Panc1 (cell line): ENCODE measurements at places on chromosomes 5 and 9. TPM values are rescaled to one million over a fixed set of nuclear protein-coding genes. Genes with fewer than 3 reads are reported as not detected.

Gene ACSL6
- 0.18 TPM for total RNA-seq

Gene TUSC1
- 4.4 TPM for total RNA-seq

Gene LCN2
- 1.0 TPM for total RNA-seq

Gene FOXD4L5
- total RNA-seq: 0.08 TPM

Gene IL5
- not detected for total RNA-seq

Gene AIF1L
- total RNA-seq: 6.0 TPM

Gene ECSCR
- total RNA-seq: not detected

Gene PSAT1
- 71.8 TPM for total RNA-seq

Gene GCNT1
- 0.28 TPM for total RNA-seq

Gene MZB1
- total RNA-seq: 0.49 TPM

GRCh38 chr5:39370555-39371366 lies 6.5 kb upstream of the C9 start:
- no peaks in the 10 kb centered on the region for H3K27me3 ChIP-seq
- H3K27ac ChIP-seq: no peak overlapping the region
- no peaks in the 10 kb centered on the region for H3K36me3 ChIP-seq
- H3K4me3 ChIP-seq: no peak overlapping the region

GRCh38 chr5:137275083-137275482 lies 224.0 kb downstream of the SPOCK1 start:
- no peak overlapping the region for H3K27ac ChIP-seq

DNA sequence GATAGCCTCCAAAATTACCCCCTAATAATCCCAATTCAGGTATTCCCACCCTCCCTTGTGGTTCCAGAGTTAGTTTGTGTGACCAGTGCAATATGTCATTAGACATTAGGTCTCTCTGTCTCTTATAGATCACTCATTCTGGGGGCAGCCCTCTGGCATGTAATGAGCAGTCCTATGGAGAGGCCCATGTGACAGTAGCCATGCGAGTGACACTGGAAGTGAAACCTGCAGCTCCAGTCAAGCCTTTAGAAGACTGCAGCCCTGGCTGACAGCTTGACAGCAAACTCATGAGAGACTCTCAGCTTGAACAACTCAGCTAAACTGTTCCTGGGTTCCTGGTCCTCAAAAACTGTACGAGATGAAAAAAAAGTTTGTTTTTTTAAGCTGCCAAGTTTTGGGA lies 54.0 kb upstream of the HSPB3 start:
- no peak for DNase-seq
- H3K4me3 ChIP-seq: no peak overlapping the region
- H3K4me1 ChIP-seq: no peaks in the 10 kb centered on the region
- no peaks in the 10 kb centered on the region for H3K36me3 ChIP-seq
- no peaks in the 10 kb centered on the region for H3K27me3 ChIP-seq

DNA sequence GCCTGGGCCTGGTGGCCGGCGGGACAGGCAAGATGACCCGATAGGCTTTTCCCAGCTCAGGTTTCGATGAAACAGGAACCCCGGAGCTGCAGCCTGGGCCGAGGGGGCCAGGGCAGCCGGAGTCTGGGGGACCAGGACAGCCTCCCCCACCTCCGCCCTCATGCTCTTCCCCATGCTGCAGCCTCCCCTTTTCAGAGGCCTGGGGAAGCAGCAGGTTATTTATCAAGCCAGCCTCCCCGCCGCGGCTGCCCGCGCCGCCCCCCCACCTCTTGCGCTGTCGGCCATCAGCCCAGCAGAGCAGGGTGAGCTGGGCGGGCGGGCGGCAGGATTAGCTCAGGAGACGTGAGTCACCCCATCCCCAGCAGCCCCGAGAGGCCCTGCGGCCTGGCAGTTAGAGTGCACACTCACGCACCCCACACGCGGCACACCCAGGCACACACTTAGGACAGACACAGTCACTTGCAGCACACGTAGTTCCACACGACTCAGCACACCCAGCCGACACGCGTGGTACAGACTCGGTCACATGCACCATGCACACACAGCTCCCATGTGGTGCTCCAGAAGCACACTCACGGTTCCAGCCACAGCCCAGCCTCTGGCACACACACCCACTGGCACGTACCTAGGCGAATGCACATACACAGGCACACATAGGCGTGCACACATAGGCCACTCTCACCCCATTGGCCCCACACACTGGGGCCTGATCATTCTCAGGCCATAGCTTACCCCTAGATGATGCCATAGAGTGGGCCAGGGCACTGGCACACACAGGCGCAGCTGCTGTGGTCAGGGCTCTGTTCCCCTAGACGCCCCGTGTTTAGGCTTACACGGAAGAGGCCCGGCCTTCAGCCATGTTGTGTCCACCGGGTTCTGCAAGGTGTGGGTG lies 13.0 kb downstream of the CXXC5 start:
- no peaks in the 10 kb centered on the region for H3K36me3 ChIP-seq
- H3K4me3 ChIP-seq: no peak overlapping the region
- peak overlapping the region; percentile 99 for H3K27ac ChIP-seq
- H3K27me3 ChIP-seq: no peaks in the 10 kb centered on the region
- peaks cover 94% of the 10 kb centered on the region for H3K4me1 ChIP-seq
- DNase-seq: peak; percentile 55

DNA sequence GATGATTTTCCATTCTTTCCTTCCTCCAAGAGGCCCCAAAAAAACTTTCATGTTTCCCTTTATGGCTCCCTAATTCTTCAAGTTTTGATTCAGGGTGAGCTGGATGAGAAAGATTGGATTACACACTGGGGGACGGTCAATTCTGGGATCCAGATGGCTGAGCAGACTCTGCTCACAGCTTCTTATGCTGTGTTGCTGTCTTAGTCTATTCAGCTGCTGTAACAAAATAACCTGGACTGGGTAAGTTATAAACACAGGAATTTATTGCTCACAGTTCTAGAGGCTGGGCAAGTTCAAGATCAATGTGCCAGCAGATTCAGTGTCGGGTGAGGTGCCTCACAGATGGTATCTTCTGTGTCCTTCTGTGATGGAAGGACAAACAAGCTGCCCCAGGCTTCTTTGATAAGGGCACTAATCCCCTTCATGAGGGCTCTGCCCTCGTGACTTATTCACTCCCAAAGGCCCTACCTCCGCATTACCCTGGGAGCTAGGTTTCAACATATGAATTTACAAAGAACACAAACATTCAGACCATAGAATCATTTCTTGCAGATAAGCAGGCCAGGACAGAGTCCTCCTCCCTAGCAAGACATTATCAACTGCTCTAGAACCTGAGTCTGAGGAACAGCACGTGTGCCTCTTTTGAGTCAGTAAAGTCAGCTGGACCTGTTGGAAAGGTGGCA lies 23.1 kb upstream of the SMAD5 start:
- no peaks in the 10 kb centered on the region for H3K36me3 ChIP-seq
- no peak overlapping the region for H3K27ac ChIP-seq
- H3K4me1 ChIP-seq: no peaks in the 10 kb centered on the region
- DNase-seq: no peak
- no peak overlapping the region for H3K4me3 ChIP-seq

DNA sequence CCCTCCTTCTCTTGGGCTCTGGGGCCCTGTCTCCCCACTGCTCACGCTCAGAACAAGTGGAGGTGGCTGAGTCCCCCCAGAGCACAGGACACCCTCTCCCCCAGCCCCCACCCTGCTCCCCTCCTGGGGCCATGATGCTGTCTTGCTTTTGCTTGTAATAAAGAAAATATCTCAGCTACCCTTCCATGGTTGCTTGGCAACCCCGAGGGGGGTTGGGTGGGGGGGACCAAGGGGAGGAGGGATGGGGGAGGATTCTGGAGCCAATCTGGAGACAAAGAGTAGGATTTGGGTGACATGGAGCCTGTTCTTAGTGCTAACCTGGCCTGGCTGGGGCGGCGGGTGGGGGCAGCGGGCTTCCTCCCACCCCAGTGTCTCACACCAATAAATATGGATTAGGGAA lies 16.1 kb upstream of the CERCAM start:
- peaks cover 9% of the 10 kb centered on the region; the same call in 1 of the 2 replicates for H3K4me1 ChIP-seq
- DNase-seq: no peak
- no peaks in the 10 kb centered on the region for H3K36me3 ChIP-seq
- no peaks in the 10 kb centered on the region for H3K27me3 ChIP-seq
- no peak overlapping the region for H3K27ac ChIP-seq
- no peak overlapping the region for H3K4me3 ChIP-seq

DNA sequence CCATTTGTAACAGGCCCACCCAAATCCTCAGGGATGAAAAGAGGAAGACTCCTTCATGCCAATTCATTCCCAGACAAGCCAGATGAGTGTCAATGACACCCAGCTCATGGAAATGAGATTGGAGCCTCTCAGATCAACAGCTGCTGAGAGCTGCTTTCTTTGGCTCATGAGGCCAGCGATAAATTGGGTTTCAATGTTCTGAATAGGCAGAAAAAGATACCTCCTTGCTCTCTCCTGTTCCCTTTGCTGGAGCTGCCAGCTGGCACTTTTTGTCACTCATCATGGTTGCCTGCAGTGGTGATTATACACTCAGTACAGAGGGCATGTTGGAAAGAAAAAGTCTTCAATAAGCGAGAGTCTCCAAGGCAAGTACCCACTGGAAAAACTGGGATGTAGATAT lies 47.1 kb downstream of the SH3RF2 start:
- no peaks in the 10 kb centered on the region for H3K36me3 ChIP-seq
- no peak for DNase-seq
- H3K4me3 ChIP-seq: no peak overlapping the region
- peaks cover 47% of the 10 kb centered on the region for H3K4me1 ChIP-seq

DNA sequence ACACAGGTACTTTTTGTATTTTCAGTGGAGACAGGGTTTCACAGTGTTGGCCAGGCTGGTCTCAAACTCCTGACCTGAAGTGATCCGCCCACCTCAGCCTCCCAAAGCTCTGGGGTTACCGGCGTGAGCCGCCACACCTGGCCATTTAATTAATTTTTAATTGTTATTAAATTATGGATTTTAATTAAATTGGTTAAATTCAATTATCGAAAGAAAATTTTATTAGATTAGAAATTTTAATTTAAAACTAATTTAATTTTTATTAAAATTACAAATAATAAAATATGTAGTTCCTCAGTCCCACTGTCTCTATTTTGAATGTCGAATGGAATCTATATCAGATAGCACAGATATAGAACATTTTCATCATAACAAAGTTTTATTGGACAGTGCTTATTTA lies 416.5 kb downstream of the GABRG2 start:
- no peak overlapping the region for H3K4me3 ChIP-seq
- DNase-seq: no peak
- no peaks in the 10 kb centered on the region for H3K27me3 ChIP-seq
- H3K27ac ChIP-seq: no peak overlapping the region
- H3K4me1 ChIP-seq: no peaks in the 10 kb centered on the region
- H3K36me3 ChIP-seq: no peaks in the 10 kb centered on the region

- no peak overlapping the region; the same call in 1 of the 2 replicates for H3K27ac ChIP-seq
- no peaks in the 10 kb centered on the region for H3K36me3 ChIP-seq
- DNase-seq: no peak
- no peaks in the 10 kb centered on the region for H3K27me3 ChIP-seq
Observed at GRCh38 chr5:179061025-179061424, 852 bp downstream of the ZNF354C start.

DNA sequence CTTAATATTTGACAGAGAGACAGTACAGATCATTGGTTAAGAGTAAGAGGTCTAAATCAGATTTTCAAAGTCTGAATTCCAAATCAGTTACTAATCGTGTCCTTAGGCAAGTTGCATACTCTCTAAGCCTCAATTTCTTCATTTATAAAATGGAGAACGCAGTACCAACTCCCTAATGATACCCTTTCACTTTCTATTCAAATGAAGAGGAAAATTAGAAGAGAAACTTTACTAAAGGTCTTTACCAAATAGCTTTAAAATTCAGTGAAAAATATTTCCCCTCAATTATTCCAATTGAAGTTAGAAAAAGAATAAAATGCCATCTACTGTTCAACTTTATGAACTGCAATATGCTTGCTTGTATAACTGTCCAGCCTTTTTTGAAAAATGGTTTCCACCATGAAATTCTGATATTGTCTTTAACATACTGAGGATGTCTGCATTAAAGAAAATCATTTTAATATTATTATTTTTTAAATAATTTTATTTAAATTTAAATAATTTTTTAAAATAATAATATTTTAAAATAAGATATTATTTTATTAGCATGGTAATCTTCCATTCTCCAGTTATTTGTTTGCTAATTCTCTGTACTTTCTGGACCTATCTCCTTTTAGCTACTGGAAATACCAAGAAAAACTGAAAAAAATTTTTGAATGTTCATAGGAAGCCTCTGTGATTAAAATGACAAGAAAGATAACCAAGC lies 36.0 kb downstream of the POC5 start:
- H3K27ac ChIP-seq: no peak overlapping the region
- no peaks in the 10 kb centered on the region; the same call in 1 of the 2 replicates for H3K4me1 ChIP-seq
- H3K4me3 ChIP-seq: no peak overlapping the region
- DNase-seq: peak; percentile 17
- peaks cover 16% of the 10 kb centered on the region for H3K36me3 ChIP-seq
- H3K27me3 ChIP-seq: no peaks in the 10 kb centered on the region

DNA sequence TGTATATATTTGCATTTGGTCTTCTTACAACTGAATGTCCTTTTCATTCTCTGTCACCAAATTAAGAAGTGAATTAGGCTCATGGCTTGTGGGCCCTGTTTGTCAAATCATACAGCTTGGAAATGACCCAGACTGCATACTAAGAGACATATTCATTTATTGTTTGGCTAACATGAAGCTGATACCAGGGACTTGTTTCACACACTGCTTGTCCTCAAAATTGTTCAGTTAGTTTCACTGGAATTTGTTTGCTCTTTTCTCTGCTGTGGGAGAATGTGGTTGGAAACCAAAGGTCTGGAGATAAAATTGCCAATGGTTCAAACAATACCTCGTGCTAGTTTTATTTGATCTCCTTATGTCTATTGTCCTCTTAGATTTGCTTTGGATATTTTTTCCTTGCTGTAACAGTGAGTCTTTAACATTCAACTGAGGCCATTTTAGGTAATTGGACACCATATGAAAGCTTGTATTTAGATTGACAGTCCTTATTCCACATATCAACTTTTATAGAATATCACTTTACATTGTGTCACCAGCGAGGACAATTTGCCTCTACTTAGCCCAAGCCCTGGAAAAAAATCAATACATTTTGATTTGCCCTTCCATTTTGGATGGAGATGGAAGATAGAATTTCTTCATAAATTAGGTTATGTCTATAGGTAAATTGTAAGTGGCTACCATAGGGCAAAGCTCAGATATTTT lies 144.3 kb upstream of the MTAP start:
- no peak overlapping the region for H3K4me3 ChIP-seq
- peak overlapping the region; percentile 86 for H3K27ac ChIP-seq
- DNase-seq: no peak
- H3K36me3 ChIP-seq: no peaks in the 10 kb centered on the region

DNA sequence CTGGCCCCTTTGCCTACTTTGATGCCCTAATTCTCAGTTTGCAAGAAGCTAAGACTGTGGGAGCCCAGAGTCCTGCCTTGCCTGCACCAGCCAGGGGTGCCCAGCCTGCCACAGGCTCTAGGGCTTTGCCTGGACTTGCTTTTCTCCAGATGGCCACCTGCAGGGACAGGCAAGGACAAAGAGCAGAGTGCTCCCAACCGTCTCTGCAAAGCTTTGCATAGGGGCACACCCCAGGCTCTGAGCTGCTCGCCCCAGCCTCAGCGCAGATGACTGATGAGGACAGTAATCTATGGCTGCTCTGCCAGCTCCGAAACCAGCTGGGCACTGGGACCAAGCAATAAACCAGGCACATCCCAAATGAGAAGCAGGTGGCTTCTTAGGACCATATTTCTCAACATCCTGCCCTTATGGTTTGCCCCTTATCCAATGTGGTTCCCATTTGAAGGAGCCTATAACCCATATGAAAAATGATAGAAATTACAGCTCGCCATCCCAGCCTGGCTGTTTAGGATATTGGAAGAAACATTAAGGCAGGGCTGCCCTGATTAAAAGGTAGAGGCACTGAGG lies 25.4 kb upstream of the TCF7 start:
- no peak for DNase-seq
- no peaks in the 10 kb centered on the region for H3K36me3 ChIP-seq
- no peak overlapping the region for H3K4me3 ChIP-seq
- H3K27me3 ChIP-seq: no peaks in the 10 kb centered on the region
- peaks cover 21% of the 10 kb centered on the region for H3K4me1 ChIP-seq

GRCh38 chr5:96893342-96893741 lies 17.0 kb downstream of the ERAP2 start:
- H3K4me3 ChIP-seq: no peak overlapping the region
- DNase-seq: no peak
- H3K4me1 ChIP-seq: no peaks in the 10 kb centered on the region
